ENCODE measurements at places on chromosomes 1 and 21. TPM values are rescaled to one million over a fixed set of nuclear protein-coding genes. Genes with fewer than 3 reads are reported as not detected.

Gene GLMN
- total RNA-seq: 7.8 TPM

Gene LCE6A
- not detected for total RNA-seq

Gene HEYL
- total RNA-seq: not detected

Gene CD53
- total RNA-seq: not detected

Gene WDR64
- total RNA-seq: not detected

Gene KRTAP21-2
- total RNA-seq: not detected

Gene SLC35A3
- 14.6 TPM for total RNA-seq

Gene LRRC42
- total RNA-seq: 34.0 TPM

Gene OR10Z1
- total RNA-seq: under 0.01 TPM

Gene FMO5
- 1.3 TPM for total RNA-seq

Gene TMEM39B
- total RNA-seq: 7.9 TPM

Gene ZBTB21
- 5.6 TPM for total RNA-seq

Gene KCNJ9
- total RNA-seq: under 0.01 TPM

Gene IRF6
- total RNA-seq: under 0.01 TPM

Gene GSTM1
- not detected for total RNA-seq

Gene TAS1R2
- not detected for total RNA-seq

Gene CA14
- not detected for total RNA-seq
